ENCODE measurements at places on chromosomes 2 and 18.

- DNase-seq, result no peak
These were observed 11.6 kb downstream of the OXER1 start for GRCh38 chr2:42752314-42752713.

DNA sequence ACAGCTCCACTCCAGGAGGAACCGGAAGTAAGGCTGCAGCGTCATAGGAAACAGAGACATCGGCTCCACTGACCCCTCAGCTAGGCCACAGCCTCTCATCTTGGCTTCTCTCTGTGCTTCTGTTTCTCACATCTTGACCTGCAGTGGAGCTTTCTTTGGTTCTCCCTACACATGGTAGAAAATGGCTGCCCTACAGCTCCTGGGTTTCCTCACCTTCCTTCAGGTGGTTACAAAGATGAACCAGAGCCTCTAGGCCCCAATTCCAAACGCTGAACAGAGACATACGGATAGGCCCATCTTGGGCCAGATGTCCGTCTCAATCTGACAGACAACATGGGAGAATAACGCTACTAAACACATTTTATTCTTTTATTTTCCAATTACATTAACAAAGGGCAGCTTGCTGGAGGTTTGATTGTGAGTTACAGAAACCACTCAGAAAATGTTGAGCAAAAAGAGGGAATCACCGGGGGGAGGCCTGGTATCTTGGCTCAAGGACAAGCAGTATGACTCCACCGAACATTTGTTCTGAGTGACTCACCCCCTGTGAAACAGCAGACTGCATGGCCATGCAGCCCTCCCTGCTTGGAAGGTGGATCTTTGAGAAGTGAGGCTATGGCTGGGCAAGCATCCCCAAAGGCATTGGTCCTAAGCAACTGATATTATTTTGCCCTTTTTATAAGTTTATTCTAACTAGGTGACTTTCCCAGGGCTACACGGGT is 303.5 kb downstream of the CDCA7 start:
- DNase-seq, result peak; percentile 94

- no peak for DNase-seq
These were observed 178.0 kb downstream of the DLGAP1 start for GRCh38 chr18:4276953-4277585.

DNA sequence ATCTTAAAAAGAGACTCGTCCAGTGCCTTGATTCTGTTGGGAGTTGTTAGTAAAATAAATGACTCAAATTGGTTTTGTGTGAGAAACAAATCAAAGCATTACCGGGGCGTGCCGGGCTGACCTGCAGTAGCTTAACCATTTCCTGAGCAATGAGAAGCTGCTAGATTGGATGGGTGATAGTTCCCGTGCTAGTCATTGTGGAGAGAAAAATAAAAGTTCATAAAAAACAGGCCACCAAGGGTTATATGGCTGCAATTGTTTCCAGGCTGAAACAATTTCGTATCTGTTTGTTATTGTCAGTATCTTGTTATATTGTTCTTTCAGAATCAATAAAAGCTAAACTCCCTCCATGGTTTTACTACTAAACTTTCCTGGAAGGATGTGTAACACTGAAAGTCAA is 314.4 kb downstream of the MTX2 start:
- DNase-seq, result peak; percentile 41

GRCh38 chr18:48338915-48339314 is 70.3 kb downstream of the ZBTB7C start:
- no peak for DNase-seq

GRCh38 chr2:73243884-73244570 is 9.9 kb downstream of the CCT7 start:
- DNase-seq, result peak; percentile 96

DNA sequence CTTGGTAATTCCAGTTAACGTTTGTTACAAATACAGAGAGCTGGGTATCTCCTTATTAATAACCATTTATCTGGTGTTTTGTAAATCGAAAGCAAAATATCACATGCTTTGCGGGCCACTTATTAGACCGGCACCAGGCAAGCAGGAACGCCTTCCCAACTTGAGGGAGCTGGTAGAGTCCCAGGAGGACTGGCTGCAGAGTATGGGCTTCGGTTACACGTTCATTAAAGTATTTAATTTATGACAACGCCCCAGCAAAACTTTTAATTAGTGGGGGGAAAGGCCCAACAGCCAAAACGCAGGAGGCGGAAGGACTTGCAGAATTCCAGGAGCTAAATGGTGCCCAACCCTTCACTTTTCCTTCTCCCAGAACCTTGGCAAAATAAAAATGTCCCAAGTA is 3.7 kb downstream of the SMAD7 start:
- DNase-seq, result no peak

- DNase-seq, result no peak
These were observed 799.6 kb downstream of the KCNJ3 start for GRCh38 chr2:155498106-155498505.

All from astrocyte of the hippocampus (primary cell).